ENCODE measurements at places on chromosomes 5 and 9.

- no peak for DNase-seq
Observed at GRCh38 chr9:93958819-93959682, 3.9 kb upstream of the BARX1 start.

DNA sequence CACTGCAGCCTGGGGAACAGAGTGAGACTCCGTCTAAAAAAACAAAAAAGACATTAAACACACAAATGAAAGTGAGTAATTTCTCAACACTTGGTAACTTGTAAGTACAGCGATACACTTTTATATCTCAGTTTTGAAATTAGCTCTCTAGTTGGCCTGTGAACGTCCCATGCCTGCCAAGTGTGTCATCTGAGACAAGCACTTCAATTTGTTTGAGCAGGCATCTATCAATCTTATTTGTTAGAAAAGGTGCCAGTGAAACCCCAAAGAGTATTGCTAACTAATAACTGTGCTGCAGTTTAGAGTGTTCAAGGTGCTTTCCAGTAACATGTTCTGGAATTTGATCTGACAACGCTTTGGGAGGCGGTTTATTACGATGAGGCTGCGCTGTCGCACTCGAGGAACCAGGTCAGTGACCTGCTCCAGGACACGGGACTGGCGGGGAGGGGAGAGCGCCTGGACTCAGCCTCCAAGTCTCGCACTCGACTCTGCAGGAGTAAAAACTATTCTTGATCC, 1.1 kb upstream of the SPIN1 start:
- no peak for DNase-seq

GRCh38 chr9:132717326-132717945, 47.2 kb downstream of the GTF3C4 start:
- no peak for DNase-seq

GRCh38 chr5:96870094-96871026, 5.9 kb upstream of the ERAP2 start:
- DNase-seq, result no peak

DNA sequence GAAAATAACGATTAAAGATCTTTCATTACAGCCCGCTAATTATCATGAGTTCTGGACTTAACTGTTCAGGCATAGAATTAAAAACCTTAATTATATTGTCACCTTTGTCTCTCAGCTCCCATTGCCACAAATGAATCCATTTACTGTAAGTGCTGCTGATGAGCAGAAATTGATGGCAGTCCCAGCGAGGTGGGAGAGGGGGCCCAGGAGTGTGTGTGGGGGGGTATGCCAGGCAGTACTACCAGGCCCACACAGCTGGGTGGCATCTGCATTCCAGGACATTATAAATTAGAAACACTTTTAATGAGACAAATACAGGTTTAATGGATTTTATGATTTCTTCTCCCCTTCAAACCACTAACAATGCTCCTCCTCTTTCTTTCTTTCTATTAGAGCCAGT, 196.0 kb downstream of the MELK start:
- no peak for DNase-seq

- peak; percentile 84 for DNase-seq
Observed at GRCh38 chr9:121686930-121687541, 35.6 kb downstream of the DAB2IP start.

GRCh38 chr5:177356746-177357145, 978 bp upstream of the RGS14 start:
- DNase-seq, result no peak

DNA sequence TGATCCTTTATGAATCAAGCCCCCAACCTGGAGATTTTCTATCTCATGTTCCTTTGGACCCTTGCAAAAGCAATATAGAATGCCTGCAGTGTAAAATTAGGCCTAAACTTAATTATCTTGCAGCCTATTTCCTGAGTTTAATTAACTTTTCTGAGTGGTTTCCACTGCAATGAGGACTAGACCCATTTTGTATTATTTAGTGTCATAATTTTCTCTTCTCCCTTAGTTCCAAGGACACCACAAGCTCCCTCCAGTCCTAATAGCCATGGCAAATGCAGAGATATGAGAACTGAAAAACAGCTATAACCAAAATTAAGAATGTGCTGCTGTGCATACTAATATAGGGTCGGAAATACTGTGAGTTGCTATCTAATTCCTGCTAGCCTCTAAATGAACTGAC, 90.9 kb upstream of the GRAMD2B start:
- no peak for DNase-seq

- DNase-seq, result no peak
Observed at GRCh38 chr9:86459191-86459590, 105.0 kb upstream of the TUT7 start.

GRCh38 chr5:150510460-150511263, 2.7 kb downstream of the NDST1 start:
- no peak for DNase-seq

DNA sequence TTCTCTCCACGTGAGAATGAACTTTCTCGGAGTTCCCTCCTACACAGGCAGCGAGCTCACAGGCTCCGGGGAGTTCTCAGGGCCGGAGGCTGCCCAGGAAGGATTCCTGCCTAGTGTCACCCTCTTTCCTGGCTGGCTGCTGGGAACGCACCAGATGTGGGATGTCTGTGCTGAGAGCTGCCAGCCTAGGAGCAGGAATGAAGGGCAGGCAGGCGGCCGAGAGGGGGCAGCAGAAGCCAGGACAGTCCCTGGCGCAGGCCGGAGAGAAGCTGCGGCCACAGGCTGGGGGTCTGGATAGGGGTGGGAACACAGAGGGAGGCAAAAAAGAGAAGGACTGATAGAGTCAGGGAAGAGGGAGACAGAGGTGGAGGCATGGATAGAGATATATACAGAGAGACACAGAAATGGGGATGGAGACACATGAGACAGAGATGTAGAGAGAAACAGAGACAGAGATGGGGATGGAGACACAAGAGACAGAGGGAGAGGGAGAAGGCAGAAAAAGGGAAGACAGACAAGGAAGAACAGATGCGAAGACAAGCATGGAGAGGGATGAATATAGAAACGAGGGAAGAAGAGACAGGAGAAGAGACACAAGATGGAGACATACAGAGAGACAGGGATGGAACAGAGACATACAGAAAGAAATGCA, 25.3 kb upstream of the ENHO start:
- peak; percentile 86 for DNase-seq

DNA sequence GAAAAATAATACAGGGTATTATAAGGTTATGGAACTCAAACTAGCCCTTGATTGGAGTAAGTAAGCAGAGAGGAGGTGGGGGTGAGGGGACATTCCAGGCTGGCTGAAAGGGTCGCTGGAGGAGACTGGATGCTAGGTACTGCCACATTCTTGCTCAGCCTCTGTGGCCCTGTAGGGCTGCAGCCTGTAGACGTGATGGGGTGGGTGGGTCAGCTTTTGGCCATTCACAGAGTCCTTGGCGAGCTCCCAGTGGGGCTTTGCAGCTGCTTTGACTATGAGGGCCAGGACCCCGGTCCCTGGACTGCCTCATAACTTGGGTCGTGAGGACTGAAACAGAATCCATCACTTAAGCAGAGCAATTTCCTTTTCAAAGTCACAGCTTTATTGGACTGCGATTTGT, 4.2 kb upstream of the GDNF start:
- DNase-seq, result no peak

DNA sequence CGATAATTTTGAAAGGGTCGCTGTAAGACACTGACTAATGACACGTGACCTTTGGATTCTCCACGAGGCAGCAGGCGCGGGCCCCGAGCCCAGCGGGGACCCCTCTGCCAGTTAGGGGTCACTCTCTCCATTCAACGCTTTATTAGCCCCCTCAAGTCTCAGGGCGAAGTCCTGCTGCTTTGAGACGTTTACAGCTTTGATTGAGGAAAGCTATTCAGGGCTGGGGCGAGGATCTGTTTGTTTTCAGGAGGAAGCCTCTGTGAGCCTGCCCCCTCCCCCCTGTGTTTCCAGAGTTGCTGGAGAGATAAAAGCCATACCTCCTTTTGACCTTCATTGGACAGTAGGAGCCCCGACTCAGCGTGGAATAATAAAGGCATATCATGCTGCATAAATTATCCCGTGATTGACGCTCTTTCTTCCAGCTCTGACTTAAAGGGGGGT, 31.4 kb upstream of the MSX2 start:
- DNase-seq, result no peak

GRCh38 chr9:113148781-113149510, 1.9 kb upstream of the SLC31A2 start:
- DNase-seq, result no peak

DNA sequence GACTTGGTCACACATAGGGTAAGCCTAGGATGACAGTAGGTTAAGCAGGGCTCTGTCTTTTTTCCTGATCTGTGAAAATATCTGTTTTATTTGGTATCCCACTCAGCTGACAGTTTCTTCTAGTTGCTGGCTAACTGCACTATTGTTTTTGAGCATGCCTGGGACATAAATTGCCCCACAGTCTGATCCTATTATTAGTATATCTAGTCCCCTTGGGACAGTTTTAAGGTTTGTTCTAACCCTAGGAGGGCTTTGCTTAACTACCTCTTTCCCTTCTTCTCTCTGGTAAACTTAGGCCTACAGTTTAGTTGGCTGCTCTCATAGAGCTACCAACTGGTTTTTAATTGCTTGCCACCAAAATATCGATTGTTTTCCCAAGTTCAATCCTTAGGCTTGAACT, 446.6 kb downstream of the ARHGEF28 start:
- DNase-seq, result no peak

GRCh38 chr9:82406456-82407085, 418.0 kb downstream of the SPATA31D1 start:
- DNase-seq, result no peak

DNA sequence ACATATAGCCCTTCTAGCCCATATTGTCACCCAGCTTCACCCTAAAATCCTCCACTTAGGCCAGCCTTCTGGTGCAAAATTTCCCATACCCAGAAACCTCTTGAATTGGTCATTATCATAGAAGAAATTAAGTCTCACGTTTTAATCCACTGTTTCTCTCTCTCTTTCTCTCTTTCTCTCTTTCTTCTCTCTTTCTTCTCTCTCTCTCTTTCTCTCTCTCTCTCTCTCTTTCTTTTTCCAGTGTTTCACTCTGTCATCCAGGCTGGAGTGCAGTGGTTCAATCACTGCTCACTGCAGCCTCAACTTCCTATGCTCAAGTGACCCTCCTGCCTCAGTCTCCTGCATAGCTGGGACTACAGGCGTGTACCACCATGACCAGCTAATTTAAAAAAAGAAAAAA, 363.4 kb downstream of the TMEM167A start:
- DNase-seq, result no peak

DNA sequence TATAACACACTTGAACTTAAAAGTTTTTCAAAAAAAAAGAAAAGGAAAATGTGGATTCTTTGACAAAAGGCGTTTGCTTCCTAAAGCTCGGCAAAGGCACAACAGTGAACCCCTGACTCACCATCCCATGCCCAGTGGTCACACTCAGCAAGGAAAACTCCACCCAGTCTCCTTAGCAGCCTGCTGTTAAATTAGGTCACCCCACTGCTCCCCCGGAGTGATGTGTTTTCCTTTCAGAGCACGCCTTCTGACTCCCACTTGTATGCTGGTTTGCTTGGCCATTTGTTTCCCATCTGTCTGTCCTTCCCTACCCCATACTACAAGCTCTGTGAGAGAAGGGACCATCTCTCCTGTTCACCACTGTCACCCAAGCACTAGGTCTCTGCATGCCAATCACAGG, 23.8 kb downstream of the RETREG1 start:
- DNase-seq, result no peak

GRCh38 chr9:69549310-69550202, 122.6 kb downstream of the APBA1 start:
- no peak for DNase-seq

GRCh38 chr9:22401671-22402070, 45.0 kb upstream of the DMRTA1 start:
- DNase-seq, result no peak

- DNase-seq, result no peak
Observed at GRCh38 chr5:17229313-17229712, 11.9 kb downstream of the BASP1 start.

GRCh38 chr5:10734037-10734709, 26.9 kb downstream of the DAP start:
- no peak for DNase-seq

DNA sequence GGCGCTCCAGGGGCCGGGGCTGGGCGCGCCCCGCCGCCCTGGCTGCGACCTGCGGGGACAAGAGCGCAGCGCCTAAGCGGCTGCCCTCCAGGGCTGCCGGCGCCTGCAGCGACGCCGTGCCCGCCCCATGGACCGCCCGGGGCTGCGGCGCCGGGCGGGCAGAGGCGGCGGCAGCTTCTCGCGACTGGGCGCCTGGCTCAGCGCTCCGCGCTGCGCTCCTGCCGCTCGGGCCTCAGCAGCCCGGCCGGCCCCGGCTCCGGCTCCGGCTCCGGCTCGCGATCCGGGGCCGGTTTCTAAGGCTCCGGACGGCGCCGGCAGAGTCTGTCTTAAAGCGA, at the start of gene PITX1:
PITX1 (minus strand) TSS at position 328 of the 335 bp plus-strand sequence. CDS start 347 bp downstream, outside the sequence.
- DNase-seq, result no peak

- no peak for DNase-seq
Observed at GRCh38 chr5:55191165-55191564, 18.2 kb upstream of the CDC20B start.

DNA sequence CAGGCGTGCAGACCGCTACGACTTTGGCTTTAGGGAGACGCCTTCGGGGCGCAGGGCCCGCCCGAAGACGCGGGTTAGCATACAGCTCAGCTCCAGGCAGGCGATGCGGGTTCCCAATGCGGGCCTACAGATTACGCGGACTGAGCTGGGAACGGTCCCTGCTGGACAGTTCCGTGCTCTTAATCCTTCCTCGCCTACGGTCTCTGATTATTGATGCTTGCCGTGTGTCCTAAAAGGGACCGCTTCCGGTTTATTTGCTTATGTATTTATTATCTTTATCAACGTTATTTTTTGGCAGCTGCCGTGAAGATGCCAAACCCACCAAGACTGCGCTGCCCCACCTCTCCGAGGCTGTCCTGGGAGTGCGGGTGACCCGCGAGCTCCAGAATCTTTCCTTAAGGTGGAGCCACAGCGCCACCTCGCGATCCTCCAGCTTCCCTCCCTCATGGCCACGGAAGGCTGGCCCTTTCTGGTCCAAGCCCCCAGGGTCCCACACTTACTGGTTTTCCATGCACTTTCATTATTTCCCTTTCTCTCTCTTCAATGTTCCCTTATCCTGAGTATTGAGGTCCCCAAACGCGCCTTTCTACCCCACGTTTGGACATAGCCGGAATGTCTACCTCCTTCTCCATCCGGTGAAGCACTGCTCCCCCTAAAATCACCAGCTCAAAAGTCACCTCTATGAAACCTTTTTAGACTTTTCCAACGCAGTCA, 7.0 kb upstream of the EBF1 start:
- DNase-seq, result peak; percentile 91

DNA sequence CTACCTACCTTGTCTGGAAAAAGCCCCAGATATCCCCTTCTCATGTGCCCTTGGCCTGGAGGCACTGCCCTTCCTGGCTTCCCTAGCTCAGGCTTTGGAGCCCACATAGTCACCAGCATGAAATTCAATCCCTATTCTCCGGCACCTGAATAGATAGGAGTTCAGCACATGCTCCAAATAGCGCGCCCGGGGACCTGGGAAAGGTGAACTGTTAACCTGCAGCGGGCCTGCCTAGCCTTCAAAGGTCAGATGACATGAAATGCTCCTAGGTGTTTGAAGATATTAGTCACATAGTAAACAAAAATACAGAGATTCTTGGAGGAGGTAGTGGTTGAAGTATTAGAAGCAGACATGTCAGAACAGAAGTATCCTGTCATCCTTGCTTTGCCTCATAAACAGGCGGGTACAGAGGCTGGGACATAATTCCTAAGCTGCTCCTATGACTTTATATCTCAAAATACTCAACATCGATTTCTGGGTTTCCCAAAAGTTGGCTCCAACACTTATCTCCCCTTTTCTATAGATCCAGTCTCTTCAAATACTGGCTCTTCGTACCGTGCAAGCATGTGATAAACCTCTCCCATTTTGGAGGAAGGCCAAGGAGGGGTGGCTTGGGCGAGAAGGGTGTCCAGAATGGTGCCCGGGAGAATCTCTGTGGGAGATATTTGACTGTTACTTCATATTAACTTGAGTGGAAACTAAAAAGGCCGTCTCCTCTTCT, 88.0 kb upstream of the ANKH start:
- no peak for DNase-seq
